ENCODE measurements at places on chromosomes 7 and 10.

DNA sequence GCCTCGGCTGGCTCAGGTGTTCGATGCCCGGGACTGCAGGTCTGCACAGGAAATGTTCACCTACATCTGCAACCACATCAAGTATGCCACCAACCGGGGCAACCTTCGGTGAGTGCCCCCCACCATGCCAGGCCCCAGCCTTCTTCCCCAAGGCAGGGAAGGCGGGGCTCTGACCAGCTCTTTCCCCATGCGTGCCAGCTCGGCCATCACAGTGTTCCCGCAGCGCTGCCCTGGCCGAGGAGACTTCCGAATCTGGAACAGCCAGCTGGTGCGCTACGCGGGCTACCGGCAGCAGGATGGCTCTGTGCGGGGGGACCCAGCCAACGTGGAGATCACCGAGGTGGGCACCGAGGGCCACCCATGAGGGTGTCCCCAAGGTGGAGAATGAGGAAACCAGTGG, 7.5 kb downstream of the NOS3 start:
- peak; percentile 1 for DNase-seq

- DNase-seq: no peak
Measured at GRCh38 chr10:24854256-24854655, 98.2 kb downstream of the PRTFDC1 start.

- DNase-seq: no peak
Measured at GRCh38 chr7:106452031-106452851, 167.5 kb upstream of the NAMPT start.

DNA sequence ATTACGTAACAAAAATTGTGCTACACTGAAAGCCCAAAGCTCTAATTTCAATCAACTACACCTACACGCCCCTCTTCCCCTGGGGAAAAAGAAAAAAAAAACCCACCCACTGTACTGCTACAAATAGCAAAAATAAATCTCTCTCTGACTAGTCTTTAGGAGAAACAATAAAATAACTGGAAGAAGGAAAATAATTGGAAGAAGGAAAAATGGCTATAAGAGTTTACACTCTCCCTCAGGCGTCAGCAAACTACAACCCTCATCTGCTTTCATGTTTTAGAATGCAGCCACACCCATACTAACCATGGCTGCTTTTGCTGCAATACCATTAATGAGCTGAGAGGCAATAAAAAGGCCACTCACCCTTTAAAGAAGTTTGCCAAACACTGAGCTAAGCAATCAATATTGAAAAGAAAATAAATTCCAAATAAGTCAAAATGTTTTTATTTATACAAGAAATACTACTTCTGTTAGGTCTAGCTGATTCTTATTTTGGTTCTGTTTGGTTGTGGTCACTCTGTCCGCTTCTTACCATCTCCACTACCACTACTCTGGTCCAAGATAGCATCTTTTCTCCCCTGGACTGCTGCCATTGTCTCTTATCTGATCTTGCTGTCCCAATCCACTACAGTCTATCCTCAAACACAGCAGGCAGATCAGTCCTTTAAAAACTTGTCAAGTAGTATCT, 3.8 kb downstream of the MINDY3 start:
- no peak for DNase-seq

DNA sequence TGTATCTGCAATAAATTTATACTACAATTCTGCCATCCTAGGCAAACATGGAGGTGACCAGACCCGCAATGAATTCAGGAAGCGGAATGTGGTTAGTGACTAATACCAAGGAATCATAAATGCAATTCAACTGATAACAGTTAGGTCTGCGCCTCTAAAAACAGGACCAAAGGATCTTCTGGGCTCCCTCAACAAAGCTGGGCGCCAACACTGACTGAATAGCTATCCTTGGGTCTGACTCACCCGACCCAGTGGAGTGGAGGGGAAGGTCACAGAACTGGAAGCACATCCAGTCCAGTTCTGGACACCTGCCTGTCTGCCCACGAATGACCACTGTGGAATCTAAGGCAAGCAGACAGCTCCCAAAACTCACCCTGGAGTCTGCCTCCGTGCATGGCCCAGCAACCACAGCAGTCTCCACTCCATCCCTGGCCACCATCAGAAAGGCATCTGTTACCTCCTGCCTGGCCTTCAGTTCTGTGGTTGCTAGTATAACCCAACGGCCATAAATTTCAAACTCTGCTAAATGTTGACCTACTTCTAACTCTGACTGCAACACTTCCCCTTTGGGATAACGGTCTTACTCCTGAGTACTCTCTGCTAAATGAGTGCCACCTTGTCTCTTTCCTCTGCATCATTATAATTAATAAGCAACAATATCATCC, 43.0 kb upstream of the DLX6 start:
- no peak for DNase-seq

Data from PC-9 (cell line).